ENCODE measurements at places on chromosomes 7 and 10.

- peak; percentile 88 for DNase-seq
These were observed 24.7 kb downstream of the AOC1 start for GRCh38 chr7:150876817-150877526.

GRCh38 chr7:153030976-153031375, 271.4 kb downstream of the ACTR3B start:
- no peak for DNase-seq

DNA sequence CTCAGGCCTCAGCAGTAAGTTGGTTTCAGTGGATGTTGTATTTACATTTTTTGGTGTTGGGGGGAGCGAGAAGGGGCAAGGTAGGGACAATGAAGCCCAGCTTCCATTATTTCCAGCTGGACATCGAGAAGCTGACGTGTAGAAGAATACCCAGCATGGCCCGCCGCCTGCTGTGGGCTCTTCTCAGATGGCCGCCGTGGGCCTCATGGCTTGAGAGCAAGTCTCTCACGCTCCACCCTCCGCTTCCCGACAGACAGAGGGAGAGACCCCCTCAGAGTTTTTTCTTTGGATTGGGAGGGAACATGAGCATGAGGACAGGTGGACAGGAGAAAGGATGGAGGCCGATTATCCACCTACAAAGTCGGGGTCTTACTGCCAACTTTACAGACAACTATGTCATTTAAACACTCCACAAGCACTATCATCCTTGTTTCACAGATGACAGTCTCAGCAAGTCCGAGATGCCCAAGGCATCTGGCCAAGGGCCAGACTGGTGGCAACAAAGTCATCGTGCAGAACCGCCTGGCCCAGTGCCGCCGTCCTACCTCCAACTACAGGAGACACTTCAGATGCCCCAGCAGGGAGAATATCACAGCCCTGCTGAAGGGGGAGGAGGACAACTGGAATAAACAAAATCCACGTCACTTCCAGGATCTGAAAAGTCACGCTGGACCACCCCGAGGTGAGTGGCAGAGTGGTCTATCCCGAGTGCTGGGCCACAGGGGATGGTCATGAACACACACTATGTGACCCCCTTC, 195.9 kb downstream of the DIP2C start:
- no peak for DNase-seq

GRCh38 chr10:43938810-43939209, 290.1 kb upstream of the ZNF32 start:
- peak; percentile 3 for DNase-seq

DNA sequence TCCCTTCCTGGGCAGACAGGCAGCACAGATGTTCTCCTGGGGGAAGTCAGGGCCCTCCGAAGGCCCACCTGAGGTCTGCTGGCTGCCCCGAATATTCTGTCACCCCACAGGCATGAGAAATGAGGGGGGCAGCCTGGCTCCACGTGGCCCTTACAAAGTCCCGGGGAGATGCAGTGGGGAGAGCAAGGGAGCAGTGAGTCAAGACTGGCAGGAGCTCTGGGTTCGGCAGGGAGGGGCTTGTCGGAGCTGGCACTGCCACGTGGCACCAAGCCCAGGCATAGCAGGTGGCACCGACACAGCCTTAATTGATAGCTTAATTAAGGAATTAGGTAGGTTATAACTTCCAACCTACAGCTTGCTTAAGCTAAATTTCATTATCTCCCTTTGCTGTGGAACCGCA, 163.9 kb downstream of the USP6NL start:
- DNase-seq: no peak

DNA sequence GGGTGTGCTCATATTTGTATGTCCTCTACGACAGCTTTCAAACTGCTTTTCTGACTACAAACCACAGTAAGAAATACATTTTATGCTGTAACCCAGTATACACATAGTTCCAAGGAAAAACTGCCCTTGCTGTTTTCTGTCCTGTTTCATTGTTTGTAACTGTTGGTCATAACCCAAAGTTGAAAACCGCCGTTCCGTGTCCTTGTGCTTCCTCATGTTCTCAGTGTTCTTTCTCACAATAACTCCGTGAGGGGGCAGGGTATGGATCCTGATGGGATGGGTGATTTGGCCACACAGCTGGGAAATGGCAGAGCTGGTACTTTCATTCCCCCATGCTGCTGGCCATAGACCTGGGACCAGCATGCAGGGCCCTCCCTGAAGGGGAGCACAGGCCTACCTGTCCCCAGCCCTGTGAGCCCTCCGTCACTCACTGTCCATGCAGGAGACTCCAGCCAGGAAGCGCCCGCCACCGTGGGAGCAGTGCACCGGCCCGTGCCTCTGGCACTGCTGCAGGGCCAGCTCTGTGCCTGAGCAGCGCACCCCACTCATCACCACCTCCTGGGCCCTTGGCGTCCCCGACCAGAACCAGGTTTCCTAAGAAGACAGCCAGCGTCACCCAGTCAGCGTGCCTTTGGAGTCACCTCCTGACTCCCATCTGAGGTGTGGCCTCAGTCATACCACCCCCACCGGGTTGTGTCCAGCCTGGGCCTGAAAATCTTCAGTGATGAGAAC, 12.7 kb downstream of the LOXL4 start:
- DNase-seq: peak; percentile 43

DNA sequence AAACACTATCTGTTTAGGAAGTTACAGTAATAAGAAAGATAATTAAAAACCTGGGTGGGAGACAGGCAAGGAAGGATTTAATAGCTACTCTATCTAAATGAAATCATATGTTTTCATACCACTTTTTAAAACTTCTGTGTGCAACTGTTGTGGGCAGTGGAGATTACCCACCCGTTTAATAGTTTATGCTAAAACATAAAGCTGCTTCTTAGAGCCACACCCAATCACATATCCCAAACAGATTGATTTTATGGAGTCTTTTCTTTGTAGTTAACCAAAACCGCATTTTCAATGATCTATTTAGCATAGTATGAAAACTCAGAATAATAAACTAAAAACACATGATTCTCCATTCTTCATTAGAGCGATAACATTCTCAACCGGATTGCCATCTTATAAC, 304.1 kb downstream of the AGMO start:
- no peak for DNase-seq

- DNase-seq: no peak
These were observed 1.7 kb downstream of the SH3PXD2A start for GRCh38 chr10:103853428-103854264.

GRCh38 chr10:131748191-131748590, 152.6 kb upstream of the PPP2R2D start:
- no peak for DNase-seq

GRCh38 chr7:29184599-29184998, 10.0 kb upstream of the CHN2 start:
- DNase-seq: no peak

- peak; percentile 69 for DNase-seq
These were observed 592.6 kb downstream of the REEP3 start for GRCh38 chr10:64113792-64114191.

- no peak for DNase-seq
These were observed 60.1 kb upstream of the SDK1 start for GRCh38 chr7:3240826-3241430.

- no peak for DNase-seq
These were observed 452.4 kb upstream of the AKR1E2 start for GRCh38 chr10:4373612-4374011.

- DNase-seq: no peak
These were observed 447.4 kb upstream of the PFKP start for GRCh38 chr10:2619916-2620315.

DNA sequence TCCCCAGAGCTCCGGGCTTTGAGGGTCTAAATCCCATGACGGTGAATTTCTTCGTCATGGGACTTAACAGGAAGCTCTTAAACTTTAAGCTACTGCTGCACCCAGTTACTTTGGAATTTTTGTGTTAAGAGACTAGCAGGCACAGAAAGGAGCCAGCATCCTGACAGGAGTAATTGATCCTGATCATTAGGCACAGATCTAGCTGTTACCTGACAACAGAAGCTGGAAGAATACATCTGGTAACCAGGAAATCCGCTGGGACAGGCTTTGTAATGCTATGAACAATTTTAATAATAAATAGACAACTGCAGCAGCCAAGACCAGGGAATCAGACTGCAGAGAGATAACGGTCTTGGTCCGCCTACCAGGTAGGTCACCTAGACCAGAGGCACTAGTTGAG, 210.9 kb downstream of the DGKI start:
- DNase-seq: no peak

DNA sequence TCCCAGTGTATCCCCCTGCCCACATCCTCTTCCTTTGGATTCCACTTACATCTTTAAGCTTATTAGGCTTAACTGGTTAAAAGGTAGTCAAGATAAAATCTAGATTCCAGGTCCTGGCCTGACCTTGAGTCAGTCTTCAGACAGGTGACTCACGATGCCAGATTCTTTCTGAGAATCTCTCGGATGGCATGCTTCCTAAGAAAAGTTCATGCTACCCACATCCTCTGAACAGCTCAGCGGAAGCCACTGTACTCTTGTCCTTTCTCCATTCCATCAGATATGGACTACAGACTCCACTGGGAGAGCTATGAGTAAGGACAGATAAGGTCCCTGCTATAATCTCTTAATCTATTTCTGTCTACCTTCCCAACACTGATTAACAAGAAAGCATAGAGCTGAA, 43.4 kb downstream of the DNMBP start:
- DNase-seq: no peak

- DNase-seq: no peak
These were observed 107.6 kb downstream of the DNAJC1 start for GRCh38 chr10:21895932-21896331.

DNA sequence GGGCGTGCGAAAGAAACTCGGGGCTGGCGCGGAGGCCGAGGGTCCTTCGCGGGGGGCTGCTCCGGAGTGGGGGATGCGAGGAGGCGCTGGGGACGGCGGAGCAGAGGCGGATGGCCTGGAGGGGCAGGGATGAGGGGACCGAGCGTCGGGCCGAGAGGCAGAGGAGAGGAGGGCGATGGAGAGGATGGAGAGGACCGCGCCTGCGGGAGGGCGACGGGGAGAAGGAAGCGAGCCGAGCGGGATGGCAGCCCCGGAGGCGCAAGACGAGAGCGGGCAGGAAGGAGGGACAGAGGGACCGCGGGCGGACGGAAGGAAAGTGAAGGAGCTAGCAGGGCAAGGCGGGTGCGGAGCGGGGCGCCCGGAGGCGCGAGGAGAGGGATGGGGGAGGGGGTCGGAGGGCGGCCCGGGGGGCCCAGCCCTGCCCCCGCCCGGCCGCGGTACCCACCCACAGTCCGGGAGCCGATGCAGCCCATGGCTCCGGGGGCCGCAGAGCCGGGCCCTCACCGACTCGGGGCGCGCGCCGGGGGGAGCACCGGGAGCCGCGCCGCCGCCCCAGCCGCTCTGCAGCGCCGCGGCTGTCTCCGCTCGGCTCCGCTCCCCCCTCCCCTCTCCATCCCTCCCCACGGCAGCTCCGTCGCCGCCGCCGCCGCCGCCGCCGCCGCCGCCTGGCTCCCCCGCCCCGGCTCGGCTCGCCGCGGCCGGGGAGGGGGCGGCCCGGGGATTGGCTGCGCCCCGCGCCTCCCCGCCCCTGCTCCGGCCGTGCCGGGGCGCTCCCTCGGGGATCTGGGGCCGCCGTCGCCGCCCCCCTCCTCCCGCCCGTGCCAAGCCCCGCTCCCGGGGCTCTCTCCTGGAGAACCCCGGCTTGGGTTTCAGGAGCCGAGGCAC, at the start of gene FAM131B:
FAM131B (minus strand) TSS at position 583 of the 885 bp plus-strand sequence; CDS start at position 473, 110 bp downstream.
- DNase-seq: peak; percentile 77

DNA sequence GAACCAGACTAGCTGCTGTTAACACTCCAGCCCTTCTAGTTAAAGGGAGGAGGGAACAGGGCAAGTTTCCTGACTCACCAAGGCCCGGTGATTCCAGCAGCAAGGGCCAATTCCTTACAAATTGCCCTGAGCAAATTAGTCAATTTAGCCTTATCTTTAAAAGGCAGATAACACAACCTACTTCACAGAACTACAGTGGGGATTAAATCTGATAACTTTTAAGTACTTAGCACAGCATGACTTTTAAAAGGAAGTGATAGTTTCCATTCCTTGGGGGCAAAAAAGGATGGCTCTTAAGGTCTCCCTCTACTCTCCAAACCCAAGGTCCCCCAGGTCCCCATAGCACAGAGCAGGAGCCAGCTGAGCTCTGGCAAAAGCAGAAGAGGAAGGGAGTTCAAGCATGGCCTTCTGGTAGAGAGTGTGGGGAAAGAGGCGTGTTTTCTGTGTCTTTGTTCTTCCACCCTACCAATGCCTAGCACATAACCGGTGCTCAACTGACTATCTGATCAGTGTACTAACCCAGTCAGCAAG, 4.0 kb downstream of the CDCA7L start:
- DNase-seq: peak; percentile 68

GRCh38 chr10:11472158-11472753, 139.2 kb downstream of the USP6NL start:
- DNase-seq: peak; percentile 94

- DNase-seq: no peak
These were observed 55.9 kb upstream of the UNC5B start for GRCh38 chr10:71156436-71156835.

DNA sequence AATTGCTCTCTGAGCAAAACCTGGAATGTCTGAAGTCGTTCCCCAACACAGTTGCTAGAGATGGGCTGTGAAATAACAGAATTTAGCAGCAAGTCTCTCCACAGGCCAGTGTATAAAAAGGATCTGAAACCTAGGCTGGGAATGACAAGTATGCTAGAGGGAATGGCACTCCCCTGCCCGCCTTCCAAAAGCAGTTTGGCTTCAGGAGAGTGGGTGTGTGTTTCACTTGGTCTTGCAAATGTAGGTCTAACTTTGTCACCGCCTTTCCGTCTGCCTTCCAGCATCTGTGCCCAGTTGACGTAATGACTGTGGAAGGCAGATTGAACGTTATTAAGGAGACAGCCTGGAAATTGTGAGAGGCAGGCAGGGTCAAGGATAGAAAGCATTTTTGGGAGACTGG, 18.0 kb upstream of the MTURN start:
- DNase-seq: peak; percentile 71
